Cerebellar nuclear complex (tissue), 1 donor: ENCODE measurements at places on chromosomes 3 and 15.
A peak's percentile ranks its signal among the peaks of the same experiment; 100 is the strongest.

GRCh38 chr3:183912895-183913579 is 28.4 kb upstream of the PARL start:
- DNase-seq = no peak

DNA sequence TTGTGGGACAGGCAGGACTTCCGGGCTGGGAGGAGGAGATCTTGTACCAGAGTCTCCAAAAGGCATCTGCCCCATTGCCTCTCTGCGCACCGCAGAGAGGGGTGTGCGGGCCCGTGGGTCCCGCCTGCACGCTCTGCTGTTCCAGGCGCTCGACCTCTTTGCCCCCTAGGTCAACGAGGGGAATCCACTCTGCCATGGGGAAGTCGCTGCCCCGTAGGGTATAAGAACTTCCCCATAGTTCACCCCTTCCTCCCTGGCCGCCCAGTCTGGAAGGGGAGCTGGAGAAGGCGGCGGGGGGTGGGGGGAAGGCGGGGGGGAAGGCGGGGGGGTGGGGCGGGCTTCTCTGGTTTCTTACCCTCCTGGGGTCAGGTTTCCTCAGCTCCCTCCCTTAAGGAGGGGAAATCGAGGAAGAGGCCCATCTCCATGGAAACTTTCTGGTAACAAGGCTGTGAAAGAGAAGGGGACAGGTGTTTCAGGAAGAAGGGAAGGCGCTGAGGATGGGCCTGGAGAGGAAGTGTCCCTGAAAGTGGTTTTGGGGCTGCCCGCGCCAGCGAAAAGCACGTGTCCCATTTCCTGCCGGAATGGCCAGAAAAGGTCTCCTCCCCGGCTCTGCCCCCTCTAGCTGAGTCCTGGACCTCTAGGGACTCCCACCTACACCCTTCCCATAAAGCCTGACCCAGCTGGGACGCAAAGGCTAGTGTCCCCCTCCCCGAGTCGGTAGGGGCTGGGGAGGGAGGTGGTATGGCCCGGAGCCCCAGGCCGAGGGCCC is 27.5 kb downstream of the NR1I2 start:
- no peak for DNase-seq

- no peak for DNase-seq
These were observed 708.7 kb downstream of the VGLL3 start for GRCh38 chr3:86282106-86282787.

- no peak for DNase-seq
These were observed 77.4 kb upstream of the SEC13 start for GRCh38 chr3:10398341-10398740.

DNA sequence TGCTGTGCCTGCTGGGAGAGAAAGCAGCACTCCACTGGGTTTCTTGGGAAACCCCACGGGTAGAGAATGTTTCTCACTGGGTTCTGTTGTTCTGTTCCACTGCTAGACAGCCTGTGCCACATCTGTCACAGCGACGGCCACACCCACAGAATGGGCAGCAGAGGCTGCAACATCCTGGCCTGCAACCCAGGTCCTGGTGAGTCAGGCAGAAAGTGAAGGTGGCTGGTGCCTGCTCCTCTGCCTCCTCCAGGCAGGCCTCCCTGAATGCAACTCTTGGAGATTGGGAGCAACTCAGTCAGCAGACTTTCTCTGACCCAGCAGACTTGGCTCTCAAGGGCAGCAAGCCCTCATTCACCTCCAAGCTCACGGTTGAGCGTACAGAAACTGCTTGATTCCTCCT is 13.0 kb downstream of the C3orf18 start:
- DNase-seq = no peak

DNA sequence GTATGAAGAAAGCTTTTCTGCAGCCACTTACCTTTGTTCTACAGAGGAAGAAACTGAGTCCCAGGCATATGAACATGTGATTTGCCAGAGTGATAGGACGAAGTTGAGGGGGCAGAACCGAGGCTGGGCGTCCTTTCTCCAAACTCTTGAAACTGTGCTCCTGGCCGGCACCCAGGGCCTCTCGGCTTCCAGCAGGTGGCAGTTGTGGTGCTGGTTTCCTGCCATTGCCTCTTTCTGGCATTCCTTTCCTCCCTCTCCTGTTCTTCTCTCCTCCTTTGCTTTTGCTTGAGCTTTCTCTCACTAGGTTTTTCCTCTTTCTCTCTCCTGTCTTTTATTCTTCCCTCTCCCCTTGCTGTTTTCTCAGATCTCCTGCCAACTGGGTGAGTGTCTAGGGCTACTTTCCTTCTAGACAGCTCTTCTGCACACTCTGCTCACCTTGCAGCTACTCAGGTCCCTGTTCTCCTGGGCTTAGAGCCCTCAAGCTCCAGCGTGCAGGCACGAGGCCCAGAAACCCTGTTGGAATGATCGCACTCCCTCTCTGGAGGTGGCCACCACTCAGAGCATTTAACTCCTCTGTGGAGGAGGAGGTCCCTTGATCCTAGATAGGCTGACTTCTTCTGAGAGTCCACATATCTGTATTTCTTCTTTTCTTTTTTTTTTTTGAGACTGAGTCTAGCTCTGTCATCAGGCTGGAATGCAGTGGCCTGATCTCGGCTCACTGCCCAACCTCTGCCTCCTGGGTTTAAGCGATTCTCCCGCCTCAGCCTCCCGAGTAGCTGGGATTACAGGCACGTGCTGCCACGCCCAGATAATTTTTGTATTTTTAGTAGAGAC is 26.2 kb downstream of the TRAK1 start:
- peak; percentile 52 for DNase-seq

DNA sequence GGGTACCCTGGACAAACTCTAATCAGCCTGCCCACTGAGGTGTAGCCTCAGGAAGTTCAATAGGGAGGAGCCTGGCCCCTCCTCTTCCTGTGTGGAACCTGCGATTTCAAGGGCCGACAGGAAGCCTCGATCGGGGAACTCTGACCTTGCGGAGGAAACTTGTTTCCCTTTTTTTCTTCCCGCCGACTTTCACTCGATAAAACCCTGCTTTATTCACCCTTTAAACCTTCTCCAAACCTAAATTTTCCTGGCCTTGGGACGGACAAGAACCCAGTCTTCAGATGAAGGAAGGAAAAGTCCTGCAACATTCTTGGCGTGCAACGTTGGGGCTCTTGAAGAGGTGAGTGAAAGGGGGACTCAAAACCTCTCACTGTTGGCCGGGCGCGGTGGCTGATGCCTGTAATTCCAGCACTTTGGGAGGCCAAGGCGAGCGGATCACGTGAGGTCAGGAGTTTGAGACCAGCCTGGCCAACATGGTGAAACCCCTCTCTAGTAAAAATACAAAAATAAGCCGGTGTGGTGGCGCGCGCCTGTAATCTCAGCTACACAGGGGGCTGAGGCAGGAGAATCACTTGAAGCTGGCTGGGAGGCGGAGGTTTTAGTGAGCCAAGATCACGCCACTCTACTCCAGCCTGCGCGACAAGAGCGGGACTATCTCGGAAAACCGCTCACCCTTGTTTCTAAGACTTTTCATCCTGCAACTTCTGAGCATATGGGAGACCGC is 208.2 kb downstream of the ZNF385D start:
- DNase-seq = no peak

GRCh38 chr15:22949074-22949547 is 31.1 kb downstream of the CYFIP1 start:
- DNase-seq = no peak

DNA sequence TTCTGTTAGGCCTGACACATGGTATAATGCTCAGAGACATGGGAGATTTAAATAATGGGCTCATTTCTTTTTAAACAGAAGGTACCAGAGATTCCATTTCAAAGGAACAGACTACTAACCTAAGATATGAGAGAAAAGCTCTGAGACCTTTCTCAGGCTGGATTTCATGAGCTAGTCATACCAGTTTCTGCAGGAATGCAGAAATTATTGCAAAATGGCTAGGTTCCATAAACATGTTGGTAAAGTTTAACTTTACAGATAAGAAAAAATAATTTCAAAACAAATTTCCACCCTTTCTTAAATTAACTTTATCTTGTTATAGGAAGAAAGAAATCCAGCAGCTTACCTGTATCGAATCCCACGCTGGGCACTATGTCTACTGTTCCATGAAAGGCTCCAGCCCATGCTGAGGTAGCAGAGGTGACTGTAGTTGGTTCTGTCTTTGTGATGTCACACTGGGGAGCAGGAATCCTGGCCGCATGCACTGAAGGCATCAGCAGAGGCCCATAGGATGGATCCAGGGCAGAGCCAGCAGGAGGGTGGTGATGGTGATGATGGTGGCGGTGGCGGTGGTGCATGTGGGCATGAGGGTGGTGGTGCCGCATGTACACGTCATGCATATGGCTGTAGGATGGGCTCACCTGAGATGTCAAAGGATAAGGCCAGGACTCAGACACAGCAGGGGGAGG is 22.6 kb downstream of the VGLL3 start:
- DNase-seq = no peak

GRCh38 chr15:101535170-101535902 is 45.8 kb upstream of the PCSK6 start:
- no peak for DNase-seq

DNA sequence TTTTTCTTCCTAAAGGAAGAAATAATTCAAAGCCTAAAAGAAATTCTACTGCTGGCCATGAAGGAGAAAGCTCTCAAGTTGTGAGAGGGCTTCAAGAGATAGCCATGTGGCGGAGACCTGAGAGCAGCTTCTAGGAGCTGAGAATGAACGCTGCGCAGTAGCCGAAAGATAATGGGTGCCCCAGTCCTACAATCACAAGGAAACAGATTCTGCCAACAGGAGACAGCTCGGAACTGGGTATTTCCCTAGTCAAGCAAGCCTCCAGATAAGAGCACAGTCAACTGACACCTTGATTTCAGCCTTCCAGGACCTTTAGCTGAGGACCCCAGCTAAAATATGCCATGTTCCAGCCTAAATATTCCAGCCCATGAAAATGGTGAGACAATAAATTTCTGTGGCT is 824.1 kb downstream of the FHIT start:
- DNase-seq = no peak

- DNase-seq = no peak
These were observed 90.0 kb upstream of the CPNE4 start for GRCh38 chr3:132124651-132125284.

DNA sequence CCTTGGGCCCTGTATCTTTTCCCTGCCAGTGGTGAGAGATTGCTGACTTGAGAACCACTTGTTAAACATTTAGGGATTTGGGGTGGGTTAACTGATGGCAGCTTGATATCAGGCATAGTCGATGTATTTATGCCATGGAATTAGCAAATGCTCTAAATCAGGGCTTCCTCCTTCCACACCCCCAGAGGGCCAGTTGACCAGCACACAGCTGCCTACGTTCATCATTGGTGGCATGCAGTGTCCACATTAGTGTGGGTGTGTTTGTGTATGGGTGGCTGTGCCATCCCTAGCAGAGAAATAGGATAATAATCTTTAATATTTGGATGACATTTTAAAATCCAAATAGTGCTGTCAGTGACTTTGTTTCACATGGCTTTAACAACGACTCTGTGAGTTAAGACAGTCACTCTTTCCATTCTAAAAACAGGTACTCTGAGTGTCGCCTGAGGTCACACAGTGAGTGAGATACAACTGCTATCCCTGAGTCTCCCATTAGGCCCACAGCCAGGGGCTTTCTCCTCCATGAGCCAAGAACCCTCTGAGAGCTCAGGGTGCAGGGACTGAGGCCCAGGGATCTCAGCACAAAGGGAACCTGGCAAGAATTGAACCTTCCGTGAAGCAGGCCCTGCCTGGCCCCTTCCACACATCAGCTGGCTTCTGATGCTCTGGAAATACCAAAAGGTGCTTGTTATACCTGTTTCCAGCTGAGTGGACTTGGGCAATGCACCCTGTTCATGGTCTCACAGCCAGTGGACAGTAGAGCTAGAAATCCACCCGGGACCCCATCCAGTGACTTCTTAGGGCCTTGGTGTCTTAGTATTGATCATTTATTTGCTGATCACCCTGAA is 4.3 kb upstream of the LTF start:
- DNase-seq = no peak

GRCh38 chr3:148991219-148992026 is at the start of gene GYG1:
TSS of gene GYG1 (plus strand) at chr3:148991540. CDS start at chr3:148991641, 101 bp downstream.
- no peak for DNase-seq

DNA sequence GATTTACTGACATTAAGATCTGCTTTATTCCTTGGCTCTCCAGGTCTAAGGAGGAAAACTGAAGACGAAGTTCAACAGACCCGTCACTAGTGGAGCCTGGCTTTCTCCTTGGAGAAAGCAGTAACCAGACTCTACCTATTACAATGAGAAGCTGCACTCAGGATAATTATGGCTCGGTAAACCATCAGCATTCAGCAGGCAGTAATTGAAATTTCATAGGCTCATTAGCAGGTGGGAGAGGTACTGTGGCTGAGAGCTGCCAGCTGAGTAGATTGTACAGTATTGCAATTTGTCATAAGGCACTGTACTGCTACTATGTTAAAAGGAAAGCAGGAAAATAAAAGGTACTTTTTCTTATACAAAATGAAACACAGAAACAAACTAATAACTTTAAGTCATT is 51.2 kb downstream of the CHAC1 start:
- no peak for DNase-seq

DNA sequence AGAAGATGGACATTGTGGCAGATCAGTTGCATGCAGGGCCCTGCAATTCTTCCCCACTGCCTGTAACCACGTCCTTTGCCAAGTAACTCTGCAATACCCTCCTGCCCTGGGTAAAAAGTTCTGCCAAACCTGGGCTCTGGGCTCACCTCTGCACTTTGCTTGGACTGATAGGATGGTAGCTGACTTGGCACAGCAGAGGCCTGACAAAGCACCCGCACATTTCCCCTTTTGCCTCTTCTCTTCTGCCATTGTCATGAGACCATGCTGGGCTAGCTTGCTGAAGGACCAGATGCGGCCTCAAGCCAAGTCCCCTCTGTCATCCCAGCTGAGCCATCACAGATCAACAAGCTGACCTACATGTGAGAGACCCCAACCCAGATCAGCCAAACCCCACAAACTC is 122.4 kb downstream of the SMAD6 start:
- no peak for DNase-seq

DNA sequence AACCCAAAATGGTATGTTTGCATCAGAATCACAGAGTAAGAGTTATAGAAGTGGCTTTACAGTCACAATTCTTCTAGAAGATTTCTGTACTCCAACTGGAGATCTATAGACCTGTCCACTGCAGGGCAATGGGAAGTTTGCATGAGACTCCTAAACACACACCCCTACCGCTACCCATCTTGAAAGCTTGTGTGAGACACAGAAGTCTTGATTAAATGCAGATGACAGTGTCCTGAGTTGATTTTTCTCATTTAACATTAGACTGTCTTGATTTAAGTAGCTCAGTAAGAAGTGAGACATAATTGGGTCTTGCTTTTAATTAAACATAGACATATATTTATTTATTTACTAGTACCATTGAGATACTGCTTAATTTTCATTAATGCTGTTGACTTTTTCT is 54.4 kb downstream of the CD47 start:
- DNase-seq = no peak

GRCh38 chr3:54671511-54671910 is 256.3 kb downstream of the LRTM1 start:
- no peak for DNase-seq
